ENCODE measurements at places on chromosomes 12 and 14.

- no peak for DNase-seq
Observed at GRCh38 chr14:23454445-23454856, 15.1 kb upstream of the NGDN start.

GRCh38 chr14:103973354-103973753 lies 31.0 kb upstream of the RD3L start:
- DNase-seq, result no peak

- DNase-seq, result no peak
Observed at GRCh38 chr14:67031920-67032774, 157.1 kb upstream of the GARIN2 start.

DNA sequence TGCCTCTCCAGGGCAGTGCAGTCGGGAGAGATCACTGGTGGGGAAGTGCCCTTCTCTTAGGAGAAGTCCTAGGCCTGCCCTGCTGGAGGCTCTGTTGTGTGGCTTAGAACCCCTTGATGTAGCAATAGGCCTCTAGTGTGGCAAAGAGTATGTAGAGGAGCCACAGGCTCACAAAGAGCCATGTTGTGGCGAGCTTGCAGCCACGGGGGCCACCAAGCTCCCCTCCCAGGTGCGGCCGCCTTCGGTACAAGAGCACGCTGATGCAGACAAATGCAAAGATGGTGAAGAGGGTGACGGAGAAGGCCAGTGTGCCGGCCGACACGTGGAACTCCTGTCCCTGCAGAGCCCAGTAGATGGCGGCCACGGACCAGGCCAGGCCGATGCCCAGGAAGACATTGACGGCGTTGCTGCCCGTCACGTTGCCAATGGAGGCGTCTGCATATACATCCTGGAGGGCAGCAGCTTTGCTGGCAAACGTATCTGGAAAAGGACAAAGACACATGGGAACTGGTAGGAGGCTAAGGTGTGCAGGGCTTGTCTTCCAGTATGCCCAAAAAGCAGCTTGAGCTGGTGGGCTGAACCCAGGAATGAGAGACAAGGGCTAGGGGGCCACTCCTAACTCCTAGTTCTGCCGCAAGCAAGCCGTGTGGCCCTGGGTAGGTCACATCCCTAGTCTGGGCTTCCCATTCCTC lies 142.8 kb downstream of the SLC8A3 start:
- DNase-seq, result peak; percentile 40

GRCh38 chr14:100988411-100988900 lies 84.9 kb upstream of the RTL1 start:
- DNase-seq, result no peak

DNA sequence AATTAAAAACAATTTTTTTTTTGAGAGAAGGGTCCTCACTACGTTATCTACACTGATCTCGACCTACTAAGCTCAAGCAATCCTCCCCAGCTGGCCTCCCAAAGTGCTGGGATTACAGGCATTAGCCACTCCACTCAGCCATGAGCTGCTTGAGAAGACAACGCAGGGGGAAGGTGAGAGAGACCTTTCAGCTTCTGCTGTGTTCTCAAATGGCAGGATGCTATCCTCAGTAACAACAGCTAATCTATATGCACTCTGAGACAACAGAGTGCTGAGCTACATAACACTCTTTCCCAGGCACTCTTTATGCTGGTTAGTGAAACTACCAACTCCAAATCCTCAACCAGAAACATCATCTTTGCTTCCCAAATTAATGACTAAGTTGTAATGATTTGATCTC lies 526.1 kb downstream of the CCER1 start:
- no peak for DNase-seq

DNA sequence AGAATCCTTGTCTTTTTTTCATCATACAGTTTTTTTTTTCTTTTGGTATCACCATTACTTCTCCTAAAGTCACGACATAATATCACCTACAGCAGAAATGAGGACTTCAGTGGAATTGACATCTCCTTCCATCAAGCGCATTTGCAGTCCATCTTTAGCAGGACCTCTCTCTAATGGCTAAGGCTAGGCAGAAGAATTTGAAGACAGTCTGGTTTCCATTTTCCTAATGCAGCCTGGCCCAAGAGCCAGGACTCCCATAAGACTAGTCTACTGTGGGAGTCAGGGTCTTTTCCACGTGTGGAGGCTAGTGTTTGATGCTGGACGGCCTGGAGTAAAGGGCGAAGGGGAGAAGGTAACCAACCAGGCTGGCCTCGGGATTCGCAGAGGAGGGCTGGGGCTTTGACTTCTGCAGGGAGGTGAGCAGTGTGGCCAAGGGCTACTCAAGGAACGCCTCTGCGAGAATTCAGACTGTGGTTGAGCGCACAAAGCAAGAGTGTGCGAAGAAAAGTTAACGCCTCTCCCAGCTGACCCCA lies 769 bp upstream of the ZNF740 start:
- no peak for DNase-seq

DNA sequence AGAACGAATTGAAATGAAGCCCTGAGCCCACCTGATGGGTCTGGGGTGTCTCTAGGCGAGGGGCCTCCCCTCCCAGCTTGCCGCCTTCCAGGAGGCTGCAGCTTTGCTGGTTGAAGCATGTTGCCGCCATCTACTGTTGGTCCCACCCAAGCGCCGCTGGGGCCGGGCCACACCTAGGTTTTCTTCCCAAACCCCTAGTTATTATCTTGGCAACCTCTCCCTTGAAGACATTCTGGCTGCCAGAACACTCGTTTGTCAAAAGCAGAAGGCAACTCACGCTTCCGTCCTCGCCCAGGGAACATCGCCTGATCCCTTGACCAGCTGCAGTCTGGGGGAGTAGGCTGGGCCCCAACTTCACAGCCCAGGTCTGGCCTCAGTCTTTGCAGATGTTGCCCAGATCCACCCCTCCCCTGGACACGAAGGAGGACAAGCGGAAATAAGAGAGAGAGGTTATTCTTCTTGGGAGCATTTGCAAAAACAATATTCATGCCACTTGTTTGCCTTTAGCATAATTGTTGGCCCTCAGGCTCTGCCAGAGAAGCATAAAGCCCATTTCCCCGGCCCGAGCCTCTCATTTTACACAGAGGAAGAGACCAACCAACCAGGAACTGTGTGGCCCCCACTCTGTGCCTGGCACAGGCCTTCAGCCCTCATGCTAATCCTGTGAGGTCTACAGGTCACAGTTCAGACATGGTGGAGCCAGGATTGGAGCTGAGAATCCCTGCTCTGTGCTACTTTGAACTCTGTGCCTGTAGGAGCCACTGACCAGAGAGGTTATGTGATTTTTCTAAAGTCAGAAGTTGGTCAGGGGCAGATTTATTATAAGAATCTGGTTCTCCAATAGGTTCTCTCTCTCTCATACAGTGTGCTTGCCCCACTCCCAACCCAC lies 6.8 kb downstream of the EMP1 start:
- peak; percentile 31 for DNase-seq

GRCh38 chr12:6200256-6201212 lies at the start of gene CD9:
Gene CD9 (plus strand): TSS chr12:6200400. CDS start chr12:6200500, 100 bp downstream.
- DNase-seq, result peak; percentile 56

DNA sequence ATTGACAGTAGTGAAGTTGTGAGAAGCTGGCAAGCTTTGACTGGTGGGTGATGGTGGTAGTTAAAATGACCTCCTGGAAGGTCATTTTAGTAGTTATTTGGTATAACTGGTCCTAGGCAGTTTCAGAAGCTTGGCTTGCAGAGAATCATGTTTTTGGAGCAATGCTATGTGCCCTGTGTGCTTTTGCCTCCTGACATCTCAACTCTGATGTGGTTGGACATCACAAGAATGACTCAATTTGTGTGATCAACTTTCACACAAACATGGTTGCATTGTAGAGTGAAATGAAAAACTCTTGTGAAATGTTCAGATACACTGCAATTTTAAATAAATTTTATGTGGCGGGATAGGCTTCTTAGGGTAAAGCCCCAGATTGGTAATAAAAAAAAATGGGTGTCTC lies 8.3 kb upstream of the ABCD2 start:
- no peak for DNase-seq

- no peak for DNase-seq
Observed at GRCh38 chr12:102694903-102695302, 214.5 kb upstream of the IGF1 start.

GRCh38 chr12:111327474-111327873 lies 41.4 kb downstream of the PHETA1 start:
- no peak for DNase-seq

DNA sequence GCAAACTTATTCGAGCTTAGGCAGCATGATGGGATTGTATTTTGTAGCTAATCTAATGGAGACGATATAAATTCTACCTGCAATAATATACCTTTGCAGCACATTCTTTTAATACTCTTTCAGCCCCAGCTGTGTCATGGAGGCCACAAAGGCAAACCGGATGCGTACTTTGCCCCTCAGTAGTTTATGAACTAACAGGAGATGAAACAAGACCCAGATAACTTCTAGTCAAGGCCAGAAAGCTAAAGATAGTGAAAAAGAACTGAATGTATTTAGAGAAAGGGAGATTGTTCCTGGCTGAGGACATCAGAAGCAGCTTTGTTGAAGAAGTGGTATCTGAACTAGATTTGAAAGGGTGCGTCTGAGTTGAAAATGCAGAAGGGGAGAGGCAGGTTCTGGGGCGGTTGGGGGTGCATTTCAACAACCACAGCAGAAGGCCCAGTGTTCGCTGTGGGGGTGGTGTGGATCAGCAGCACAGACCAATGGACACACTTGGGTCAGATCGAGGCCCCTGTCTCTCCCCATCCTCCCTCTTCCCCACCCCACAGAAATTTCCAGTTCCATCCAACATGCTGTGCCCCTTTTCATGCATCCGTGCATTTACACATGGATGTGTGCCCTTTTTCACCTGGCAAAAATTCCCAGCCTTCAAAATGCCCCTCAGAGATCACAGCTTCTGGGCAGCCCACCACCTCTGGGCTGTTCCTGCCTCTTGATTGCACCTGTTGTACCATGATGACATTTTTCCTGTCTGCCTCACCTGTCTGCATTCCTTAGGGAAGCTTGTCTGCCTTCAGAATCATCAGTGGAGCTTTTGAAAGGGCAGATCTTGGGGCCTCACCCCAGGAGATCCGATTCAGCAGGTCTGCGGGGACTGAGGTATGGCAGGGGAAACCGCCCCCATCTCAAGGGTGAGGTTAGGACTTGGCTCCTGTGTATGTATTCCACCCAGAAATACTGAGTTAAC lies 2.2 kb downstream of the ZNF839 start:
- no peak for DNase-seq

DNA sequence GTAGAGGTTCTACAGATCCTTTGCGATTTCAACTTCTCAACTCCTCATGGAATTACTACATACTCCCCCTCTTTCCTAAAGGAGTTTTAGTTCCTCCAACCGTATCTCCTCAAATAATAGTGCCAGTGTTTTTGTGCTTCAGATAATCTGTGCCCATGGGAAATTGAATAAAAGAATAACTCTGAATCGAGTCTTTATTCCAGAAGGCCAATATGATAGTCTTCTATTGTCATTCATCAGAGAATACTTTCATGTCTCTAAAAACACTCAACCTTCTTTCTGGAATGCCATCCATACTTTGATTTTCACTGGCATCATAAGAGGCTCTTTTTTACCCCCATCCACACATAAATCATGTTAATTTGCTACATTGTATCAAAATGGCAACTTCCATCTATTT lies 911.3 kb upstream of the USP15 start:
- DNase-seq, result no peak

DNA sequence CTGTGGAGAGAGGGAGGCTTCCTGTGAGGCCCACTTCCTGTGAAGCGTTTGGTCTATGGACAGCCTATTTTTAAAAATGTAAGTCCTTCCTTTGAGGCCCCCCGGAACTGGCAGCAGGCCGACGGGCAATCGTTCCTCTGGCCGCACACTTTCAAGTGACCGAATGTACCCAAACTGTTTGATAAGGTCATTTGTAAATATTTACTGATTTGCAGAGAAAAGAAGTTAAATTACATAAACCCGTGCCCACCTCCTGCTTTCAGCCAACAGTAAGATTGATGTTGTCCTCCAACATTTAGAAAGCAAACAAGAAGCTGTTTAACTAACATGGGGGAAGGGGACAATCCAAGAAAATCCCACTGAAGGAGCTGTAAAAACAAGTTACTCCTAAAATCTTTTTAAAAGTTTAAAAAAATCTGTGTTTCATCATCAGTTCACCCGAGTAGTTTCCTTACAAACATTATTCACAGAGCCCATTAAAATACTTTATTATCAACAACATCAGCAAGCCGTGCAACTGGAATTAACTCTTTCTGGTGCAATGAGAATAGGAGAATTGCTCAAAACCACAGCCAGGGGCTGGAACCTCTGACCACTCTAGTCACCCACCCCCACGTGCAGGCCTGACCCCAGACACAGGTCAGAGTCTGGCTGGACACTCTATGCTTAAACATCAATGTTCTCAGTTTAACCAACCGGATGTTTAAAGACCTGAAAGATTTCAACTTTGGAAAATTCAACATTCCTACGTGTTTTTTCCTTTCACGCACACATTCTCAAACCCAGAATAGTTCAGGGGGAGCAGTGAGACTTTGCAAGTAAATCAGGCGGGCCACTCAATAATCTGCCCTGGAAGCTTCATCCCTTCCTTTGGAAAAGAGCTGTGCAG lies 65.3 kb downstream of the FOXN3 start:
- DNase-seq, result no peak

- no peak for DNase-seq
Observed at GRCh38 chr12:24231298-24231697, 281.8 kb upstream of the SOX5 start.

- no peak for DNase-seq
Observed at GRCh38 chr12:50637870-50638481, 125.9 kb upstream of the ATF1 start.

- peak; percentile 57 for DNase-seq
Observed at GRCh38 chr14:61188978-61189808, 91.9 kb downstream of the TMEM30B start.

DNA sequence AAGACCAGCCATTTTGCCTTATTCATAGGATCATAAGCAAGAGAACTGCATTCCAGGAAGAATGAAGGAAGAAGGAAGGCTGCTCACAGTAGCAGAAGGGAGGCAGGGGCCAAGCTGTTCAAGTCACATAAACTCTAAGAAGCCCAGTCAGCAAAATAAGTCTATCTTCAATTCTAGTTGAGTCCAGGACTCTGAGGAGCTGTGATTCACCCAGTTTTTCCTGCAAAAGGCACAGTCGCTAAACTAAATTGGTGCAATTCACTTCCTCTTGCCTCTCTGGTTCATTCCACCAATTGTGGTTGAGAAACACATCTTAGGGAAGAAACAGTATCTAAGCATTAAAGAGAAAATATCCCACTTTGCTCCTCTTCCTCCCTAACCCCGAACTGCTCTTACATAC lies 9.8 kb downstream of the ZNF641 start:
- DNase-seq, result no peak

- no peak for DNase-seq
Observed at GRCh38 chr12:11949738-11950411, 120.9 kb upstream of the BCL2L14 start.

DNA sequence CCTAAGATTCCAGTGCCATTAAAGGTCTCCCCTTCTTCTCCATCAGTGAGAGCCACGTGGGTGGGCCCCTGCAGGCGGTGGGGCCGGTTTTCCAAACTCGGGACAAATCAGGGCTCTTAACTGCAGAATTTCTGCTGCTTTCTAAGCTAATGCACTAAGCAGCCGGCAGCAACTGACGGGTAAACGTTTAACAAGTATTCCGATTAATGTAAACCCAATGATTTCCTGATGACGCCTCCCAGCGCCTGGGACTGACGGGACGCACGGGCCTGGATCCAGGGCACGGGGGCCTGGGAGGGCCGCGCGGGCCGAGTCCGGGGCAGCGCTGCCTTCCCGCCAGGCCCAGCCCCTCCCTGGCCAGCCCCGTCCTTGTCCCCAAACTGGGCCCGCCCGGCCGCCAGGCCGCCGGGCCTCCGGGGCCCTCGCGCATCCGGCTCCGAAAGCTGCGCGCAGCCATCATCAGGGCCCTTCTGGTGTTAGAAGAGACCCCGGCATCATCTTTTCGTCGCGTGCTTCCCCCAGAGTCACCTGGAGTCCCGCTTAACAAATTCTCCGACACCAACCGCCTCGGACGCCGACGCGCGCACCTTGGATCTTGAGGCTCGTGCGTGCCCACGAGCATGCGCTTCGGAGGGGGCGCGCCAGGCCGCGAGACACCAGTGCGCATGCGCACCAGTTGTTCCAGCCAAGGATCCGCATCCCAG lies at the start of gene MLH3:
MLH3 (minus strand) TSS at position 616 of the 704 bp plus-strand sequence. CDS start 1,812 bp downstream, outside the sequence.
- DNase-seq, result peak; percentile 85
